ENCODE measurements at places on chromosomes 12 and 14. TPM values are rescaled to one million over a fixed set of nuclear protein-coding genes. Genes with fewer than 3 reads are reported as not detected.

DNA sequence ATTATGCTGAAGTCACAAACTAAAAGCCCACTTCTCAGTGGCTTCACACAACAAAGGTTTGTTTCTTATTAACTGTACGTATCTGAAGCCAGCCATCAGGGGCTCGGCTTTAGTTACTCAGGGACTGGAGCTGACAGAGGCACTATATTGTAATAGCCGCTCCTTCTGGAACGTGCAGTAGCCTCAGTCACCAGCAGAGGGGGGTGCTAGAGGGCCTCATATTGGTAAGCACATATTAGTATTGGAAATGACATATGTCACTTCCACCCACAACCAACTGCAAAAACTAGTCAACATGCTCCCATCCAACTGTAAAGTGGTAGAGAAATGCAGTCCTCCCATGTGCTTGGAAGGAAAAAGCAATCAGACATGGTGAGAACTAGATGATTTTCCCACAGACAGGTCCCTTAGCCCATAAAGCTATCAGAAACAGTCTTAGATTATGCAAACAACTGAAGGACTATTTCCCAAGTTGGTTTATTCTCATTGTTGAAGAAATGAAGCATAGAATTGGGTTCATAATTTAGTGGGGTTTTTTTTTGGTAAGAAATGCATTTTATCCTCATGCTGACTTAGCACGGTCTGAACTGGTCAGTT, 183.6 kb upstream of the G2E3 start:
- H3K27ac ChIP-seq, result no peak overlapping the region
- no peaks in the 10 kb centered on the region for H3K4me1 ChIP-seq
- H3K4me3 ChIP-seq, result no peak overlapping the region

GRCh38 chr12:87217491-87217890, 811.7 kb downstream of the C12orf50 start:
- H3K4me3 ChIP-seq, result no peak overlapping the region
- DNase-seq, result no peak
- no peaks in the 10 kb centered on the region for H3K27me3 ChIP-seq
- H3K36me3 ChIP-seq, result no peaks in the 10 kb centered on the region
- no peak overlapping the region for H3K27ac ChIP-seq

The TMEM132D gene
- total RNA-seq, result not detected

GRCh38 chr12:49105504-49106084, 5.1 kb downstream of the LMBR1L start:
- no peak overlapping the region for H3K4me3 ChIP-seq
- no peaks in the 10 kb centered on the region for H3K27me3 ChIP-seq
- H3K36me3 ChIP-seq, result no peaks in the 10 kb centered on the region
- peak; percentile 91 for DNase-seq
- H3K4me1 ChIP-seq, result peaks cover 26% of the 10 kb centered on the region

The AMN1 gene
- total RNA-seq, result 2.1 TPM

The CD69 gene
- total RNA-seq, result 0.75 TPM

The IL31 gene
- total RNA-seq, result not detected

The GDF3 gene
- total RNA-seq, result not detected

DNA sequence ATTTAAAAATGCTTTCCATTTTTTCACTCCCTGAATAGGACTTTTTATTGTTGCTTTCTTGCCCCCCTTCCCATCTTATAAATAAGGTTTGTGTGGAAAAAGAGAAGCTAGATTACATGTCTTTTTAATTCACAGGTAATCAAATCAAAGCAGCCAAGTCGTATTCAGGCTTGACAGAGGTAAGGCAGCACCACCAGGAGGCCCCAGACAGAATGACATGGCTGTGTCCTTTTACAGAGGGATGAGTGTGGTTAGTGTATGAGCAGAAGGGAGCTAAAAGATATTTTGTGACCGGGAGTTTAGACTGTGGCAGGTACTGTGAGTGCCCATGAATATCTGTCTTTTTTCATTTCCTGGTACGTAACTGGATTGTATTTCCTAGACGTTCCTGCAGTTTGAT, 596.1 kb downstream of the ETNK1 start:
- H3K4me1 ChIP-seq, result no peaks in the 10 kb centered on the region
- no peak overlapping the region for H3K4me3 ChIP-seq
- H3K27me3 ChIP-seq, result no peaks in the 10 kb centered on the region
- peak; percentile 8 for DNase-seq
- H3K36me3 ChIP-seq, result no peaks in the 10 kb centered on the region

The STAB2 gene
- total RNA-seq, result not detected

GRCh38 chr12:110578694-110579534, 4.2 kb downstream of the PPTC7 start:
- DNase-seq, result no peak
- H3K4me1 ChIP-seq, result peaks cover 57% of the 10 kb centered on the region
- no peaks in the 10 kb centered on the region for H3K27me3 ChIP-seq
- peak overlapping the region; percentile 64 for H3K4me3 ChIP-seq
- H3K27ac ChIP-seq, result peak overlapping the region; percentile 96

The MUCL1 gene
- not detected for total RNA-seq

GRCh38 chr12:56718149-56718548, 7.0 kb downstream of the NACA start:
- H3K4me1 ChIP-seq, result peaks cover 28% of the 10 kb centered on the region
- H3K36me3 ChIP-seq, result peaks cover 73% of the 10 kb centered on the region
- no peak for DNase-seq

The STYK1 gene
- total RNA-seq, result 8.6 TPM

DNA sequence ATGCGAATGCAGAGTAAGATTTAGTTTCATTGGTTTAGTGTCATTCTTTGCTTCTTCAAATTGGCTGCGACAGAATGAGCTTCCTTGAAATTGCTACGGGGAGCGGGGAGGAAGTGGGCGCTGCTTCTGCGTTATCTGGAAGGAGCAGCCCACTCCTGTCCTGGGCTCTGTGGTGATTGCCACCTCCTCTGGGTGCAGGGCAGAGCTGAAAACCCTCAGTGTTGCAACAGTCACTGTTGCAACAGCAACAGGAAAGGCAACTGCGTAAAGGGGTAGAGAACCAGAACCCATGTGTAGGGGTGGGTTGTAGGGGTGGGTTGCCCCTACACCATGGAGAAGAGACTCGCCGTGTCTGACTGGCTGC, 57.7 kb downstream of the MAX start:
- 0 out of 2 replicates have a peak, but pooled peaks cover 5% of the 10 kb centered on the region for H3K4me1 ChIP-seq
- no peak for DNase-seq
- H3K4me3 ChIP-seq, result no peak overlapping the region
- no peaks in the 10 kb centered on the region for H3K27me3 ChIP-seq
- no peak overlapping the region for H3K27ac ChIP-seq
- H3K36me3 ChIP-seq, result peaks cover 13% of the 10 kb centered on the region

- DNase-seq, result no peak
- H3K4me1 ChIP-seq, result peaks cover 3% of the 10 kb centered on the region
- no peaks in the 10 kb centered on the region for H3K36me3 ChIP-seq
- H3K27ac ChIP-seq, result no peak overlapping the region
- H3K27me3 ChIP-seq, result no peaks in the 10 kb centered on the region
These were observed 230.4 kb downstream of the SSPN start for GRCh38 chr12:26425587-26426260.

DNA sequence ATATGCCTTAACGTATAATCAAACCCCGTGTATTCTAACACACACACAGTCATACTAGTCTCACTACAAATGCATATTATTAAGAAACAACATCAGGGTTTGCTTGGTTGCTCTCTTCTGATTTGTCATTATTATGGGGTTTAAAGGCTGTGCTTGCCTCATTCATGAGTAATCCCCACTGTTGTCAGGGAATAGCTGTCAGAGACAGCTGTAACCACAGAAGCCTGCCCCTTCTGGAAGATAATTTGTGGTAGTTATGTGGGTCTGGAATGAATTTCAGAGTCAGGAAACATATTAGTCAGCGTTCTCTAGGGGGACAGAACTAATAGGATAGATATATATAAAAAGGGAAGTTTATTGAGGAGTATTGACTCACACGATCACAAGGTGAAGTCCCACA, 456.9 kb upstream of the TMEM132C start:
- peak; percentile 72 for DNase-seq
- no peak overlapping the region for H3K4me3 ChIP-seq
- H3K27ac ChIP-seq, result no peak overlapping the region
- H3K4me1 ChIP-seq, result peaks cover 11% of the 10 kb centered on the region
- no peaks in the 10 kb centered on the region for H3K36me3 ChIP-seq

GRCh38 chr12:91769736-91770135, 375.9 kb downstream of the BTG1 start:
- peaks cover 20% of the 10 kb centered on the region for H3K4me1 ChIP-seq
- H3K27ac ChIP-seq, result no peak overlapping the region
- H3K27me3 ChIP-seq, result no peaks in the 10 kb centered on the region
- no peak overlapping the region for H3K4me3 ChIP-seq

DNA sequence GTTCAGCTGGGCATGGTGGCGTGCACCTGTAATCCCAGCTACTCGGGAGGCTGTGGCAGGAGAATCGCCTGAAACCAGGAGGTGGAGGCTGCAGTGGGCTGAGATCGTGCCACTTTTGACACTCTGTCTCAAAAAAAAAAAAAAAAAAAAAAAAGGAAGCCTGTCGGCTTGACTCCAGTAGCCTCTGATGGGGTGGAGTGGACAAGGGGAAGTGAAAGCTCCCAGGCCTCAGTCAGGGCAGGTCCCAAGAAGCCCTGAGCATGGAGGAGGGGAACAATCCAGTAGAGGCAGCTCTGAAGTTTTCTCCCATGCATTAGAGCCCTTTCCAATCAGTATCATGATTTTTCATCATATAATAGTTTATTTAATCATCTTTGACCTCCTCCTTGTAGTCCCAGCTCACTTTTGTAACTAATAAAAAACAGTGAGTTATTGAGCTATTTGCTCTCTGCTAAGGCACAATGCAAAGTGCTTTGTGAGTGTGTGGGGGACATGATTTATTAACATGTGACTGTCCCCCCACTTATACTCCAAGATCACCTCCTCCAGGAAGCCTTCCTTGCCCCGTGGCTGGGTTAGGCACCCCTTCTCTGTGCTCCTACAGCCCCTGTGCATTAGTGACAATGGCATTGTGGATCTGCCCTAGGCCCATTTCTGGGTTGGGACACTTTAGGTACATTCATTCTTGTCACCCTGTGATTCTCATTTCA, 4.7 kb upstream of the SSH1 start:
- no peak for DNase-seq
- H3K36me3 ChIP-seq, result no peaks in the 10 kb centered on the region
- H3K4me1 ChIP-seq, result no peaks in the 10 kb centered on the region
- H3K27ac ChIP-seq, result no peak overlapping the region
- no peak overlapping the region for H3K4me3 ChIP-seq

- DNase-seq, result peak; percentile 87
- peaks cover 72% of the 10 kb centered on the region for H3K4me1 ChIP-seq
- peak overlapping the region; percentile 85 for H3K27ac ChIP-seq
- peak overlapping the region; percentile 82 for H3K4me3 ChIP-seq
These were observed 394 bp upstream of the AMIGO2 start for GRCh38 chr12:47079981-47080724.

The RNFT2 gene
- total RNA-seq, result 15.8 TPM

GRCh38 chr14:21486640-21487087, 9.7 kb downstream of the TOX4 start:
- no peak overlapping the region for H3K4me3 ChIP-seq
- H3K27me3 ChIP-seq, result no peaks in the 10 kb centered on the region
- no peak overlapping the region for H3K27ac ChIP-seq
- H3K36me3 ChIP-seq, result peaks cover 19% of the 10 kb centered on the region
- no peak for DNase-seq

DNA sequence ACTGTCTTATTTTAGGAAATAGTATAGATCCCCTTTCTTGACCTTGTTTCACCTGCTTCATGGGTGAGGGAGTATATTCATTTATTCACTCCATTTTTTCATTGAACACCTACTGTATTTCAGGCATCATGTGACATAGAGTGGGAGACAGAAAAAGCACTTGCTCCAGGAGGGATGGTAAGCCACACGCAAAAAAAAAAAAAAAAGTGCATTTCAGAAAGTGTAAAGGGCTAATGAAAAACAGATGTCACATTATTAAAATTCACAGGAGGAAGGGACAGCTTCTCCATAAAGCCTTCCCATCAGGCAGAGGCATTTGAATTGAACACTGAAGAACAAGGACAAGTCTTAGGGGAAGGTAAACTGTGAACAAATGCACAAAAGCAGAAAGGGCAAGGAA, 7.5 kb downstream of the SLC8A3 start:
- H3K27me3 ChIP-seq, result peaks cover 83% of the 10 kb centered on the region
- no peaks in the 10 kb centered on the region for H3K4me1 ChIP-seq
- no peak overlapping the region for H3K27ac ChIP-seq
- DNase-seq, result no peak
- no peak overlapping the region for H3K4me3 ChIP-seq

DNA sequence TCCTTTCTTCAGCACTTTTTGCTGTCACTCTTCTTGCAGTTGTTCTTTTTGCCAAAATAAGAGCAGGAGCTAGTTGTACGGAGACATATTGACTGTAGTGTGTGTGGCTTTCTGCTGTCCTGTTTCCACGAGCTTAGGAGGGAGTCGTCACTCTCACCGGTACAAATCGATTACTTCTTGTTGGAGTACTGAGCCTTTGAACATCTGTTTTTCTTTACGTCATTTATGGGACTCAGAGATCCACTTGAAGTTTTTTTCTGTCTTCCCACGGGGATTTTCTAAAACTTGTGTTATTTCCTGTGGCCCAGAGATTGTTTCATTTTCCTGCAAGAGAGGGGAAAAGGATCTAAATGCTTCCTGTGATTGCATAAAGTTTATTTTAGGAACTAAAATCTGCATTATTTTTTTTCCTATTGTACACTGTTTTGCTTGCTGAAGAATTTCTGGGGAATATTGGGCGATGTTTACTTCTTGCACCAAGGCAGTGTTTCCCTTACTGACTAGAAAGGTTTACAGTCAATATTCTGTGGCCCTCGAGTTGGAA, 199.8 kb upstream of the ARHGAP5 start:
- H3K27me3 ChIP-seq, result no peaks in the 10 kb centered on the region
- no peak for DNase-seq
- peaks cover 19% of the 10 kb centered on the region for H3K4me1 ChIP-seq
- no peak overlapping the region for H3K27ac ChIP-seq

GRCh38 chr12:501722-502447, 42.1 kb downstream of the B4GALNT3 start:
- DNase-seq, result no peak
- peaks cover 32% of the 10 kb centered on the region for H3K4me1 ChIP-seq
- no peaks in the 10 kb centered on the region for H3K27me3 ChIP-seq
- no peak overlapping the region for H3K4me3 ChIP-seq

The ACSM4 gene
- total RNA-seq, result not detected

DNA sequence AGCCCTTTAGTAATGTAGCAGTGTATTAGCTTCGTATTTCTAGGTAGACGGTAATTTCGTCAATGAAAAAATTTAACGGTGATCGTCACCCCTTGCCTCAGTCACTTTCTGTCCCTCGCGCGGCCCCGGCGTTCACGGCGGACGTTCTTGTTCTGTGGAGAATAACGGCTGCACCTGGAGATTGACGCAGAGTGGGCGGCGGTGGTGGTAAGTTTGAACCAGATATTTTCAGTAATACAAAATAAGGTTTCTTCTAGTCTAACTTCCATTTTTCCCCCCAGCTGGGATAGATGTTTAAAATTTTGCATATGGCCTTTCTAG, 341 bp downstream of the ZNF10 start:
- no peaks in the 10 kb centered on the region for H3K4me1 ChIP-seq
- no peak for DNase-seq
- H3K27ac ChIP-seq, result no peak overlapping the region
- H3K36me3 ChIP-seq, result peaks cover 62% of the 10 kb centered on the region
- no peaks in the 10 kb centered on the region for H3K27me3 ChIP-seq

GRCh38 chr12:47773858-47774580, 981 bp downstream of the SLC48A1 start:
- H3K27ac ChIP-seq, result no peak overlapping the region
- DNase-seq, result peak; percentile 23
- no peaks in the 10 kb centered on the region for H3K36me3 ChIP-seq
- H3K4me3 ChIP-seq, result peak overlapping the region; percentile 88
- peaks cover 34% of the 10 kb centered on the region for H3K4me1 ChIP-seq

GRCh38 chr12:59834659-59835474, 239.0 kb downstream of the SLC16A7 start:
- no peak overlapping the region for H3K4me3 ChIP-seq
- peaks cover 3% of the 10 kb centered on the region for H3K4me1 ChIP-seq
- H3K27ac ChIP-seq, result no peak overlapping the region
- H3K36me3 ChIP-seq, result no peaks in the 10 kb centered on the region
- no peaks in the 10 kb centered on the region for H3K27me3 ChIP-seq

Data from PC-3 (cell line).